ENCODE measurements at places on chromosomes 4 and X. TPM values are rescaled to one million over a fixed set of nuclear protein-coding genes. Genes with fewer than 3 reads are reported as not detected.

NEUROG2 gene
- not detected for total RNA-seq

SLC34A2 gene
- total RNA-seq, result not detected

DACH2 gene
- total RNA-seq, result 0.14 TPM

GLRA2 gene
- total RNA-seq, result not detected

PHKA2 gene
- 5.7 TPM for total RNA-seq

GABRQ gene
- total RNA-seq, result not detected

EVC gene
- 64.7 TPM for total RNA-seq

CLNK gene
- total RNA-seq, result not detected

REELD1 gene
- not detected for total RNA-seq

PDZD4 gene
- total RNA-seq, result not detected

FGF13 gene
- total RNA-seq, result 0.14 TPM

CYLC1 gene
- not detected for total RNA-seq

CRLF2 gene
- not detected for total RNA-seq

ZNF157 gene
- total RNA-seq, result under 0.01 TPM
